ENCODE measurements at places on chromosomes 3 and 15. TPM values are rescaled to one million over a fixed set of nuclear protein-coding genes. Genes with fewer than 3 reads are reported as not detected.
A peak's percentile ranks its signal among the peaks of the same experiment; 100 is the strongest.

DNA sequence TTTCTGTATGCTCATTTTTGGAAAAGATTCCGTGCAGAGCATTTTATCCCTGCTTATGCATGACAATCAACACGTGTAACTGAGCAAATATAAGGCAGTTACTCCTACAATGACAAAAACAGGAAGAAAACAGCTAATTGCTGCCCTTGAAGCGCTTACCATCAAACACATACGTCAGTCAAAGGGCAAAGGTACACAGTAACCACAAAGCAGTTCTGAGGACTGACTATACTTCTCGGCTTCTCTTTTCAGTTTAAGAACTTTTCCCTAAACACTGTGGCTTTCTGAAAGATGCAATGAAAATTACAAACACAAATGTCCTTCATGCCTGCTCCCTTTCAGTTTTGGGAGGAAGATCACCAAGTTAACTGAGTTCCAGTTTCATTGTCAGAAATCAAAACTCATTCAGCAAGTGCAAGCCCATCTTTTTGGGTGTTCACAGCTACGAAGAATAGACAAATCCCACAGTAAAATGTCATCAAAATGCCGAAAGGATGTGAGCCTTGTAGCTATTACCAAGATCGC is 602.8 kb downstream of the FOXP1 start:
- DNase-seq, result no peak

- DNase-seq, result no peak
Measured at GRCh38 chr15:77384589-77385359, 35.1 kb downstream of the PEAK1 start.

- DNase-seq, result no peak
Measured at GRCh38 chr3:114671741-114672510, 378.1 kb downstream of the TIGIT start.

The HCN4 gene
- total RNA-seq, result not detected

DNA sequence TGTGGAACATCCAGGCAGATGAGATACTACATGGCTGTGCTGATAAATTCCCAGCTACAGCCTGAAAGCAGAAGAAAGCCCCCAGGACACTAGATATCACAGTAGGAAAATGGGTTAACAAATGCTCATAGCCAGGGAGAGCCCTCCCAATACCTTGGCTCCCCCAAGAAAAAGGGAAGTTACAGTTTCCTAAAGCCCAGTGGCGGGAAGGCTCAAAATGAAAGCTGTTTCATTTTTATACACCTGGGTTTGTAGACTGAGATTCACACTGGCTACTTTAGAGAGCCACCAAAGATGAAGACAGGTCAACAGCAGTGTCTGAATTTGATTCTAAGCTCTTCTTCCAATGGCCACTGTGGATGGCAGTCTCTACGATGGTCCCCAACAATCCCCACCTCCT is 55.0 kb upstream of the TOPAZ1 start:
- DNase-seq, result no peak

The IMPDH2 gene
- total RNA-seq, result 41.4 TPM

DNA sequence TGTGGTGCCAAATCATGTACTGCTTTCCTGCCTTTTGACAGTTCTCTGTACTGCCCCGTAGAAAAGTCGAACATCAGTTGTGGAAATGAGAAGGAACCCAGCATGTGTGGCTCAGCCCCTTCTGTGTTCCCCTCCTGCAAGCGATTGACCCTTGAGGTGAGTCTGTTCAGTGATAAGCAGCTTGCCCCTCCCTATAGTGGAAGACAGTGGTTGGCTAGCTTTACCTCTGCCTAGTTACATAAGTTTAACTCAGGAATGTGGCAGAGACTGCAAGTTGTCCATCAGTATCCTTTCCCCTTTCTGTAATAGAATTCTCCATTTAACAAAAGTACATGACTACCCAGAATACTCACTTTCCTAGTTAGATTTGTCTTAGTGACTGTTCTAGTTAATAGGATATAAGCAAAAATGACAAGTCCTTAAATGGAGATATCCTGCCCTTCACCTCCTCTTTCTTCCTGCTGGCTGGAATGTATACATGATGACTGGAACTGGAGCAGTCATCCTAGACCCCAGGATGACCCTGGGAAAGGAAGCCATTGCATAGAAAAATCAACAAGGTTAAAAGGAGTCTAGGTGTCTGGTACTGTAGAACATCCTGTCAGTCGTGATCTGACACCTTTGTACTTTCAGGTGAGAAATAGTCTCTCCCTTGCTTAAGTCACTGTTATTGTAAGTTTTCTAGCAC is 10.6 kb downstream of the SETMAR start:
- no peak for DNase-seq

GRCh38 chr15:64452988-64453688 is 7.2 kb upstream of the ZNF609 start:
- peak; percentile 76 for DNase-seq

The LARP6 gene
- 1.8 TPM for total RNA-seq

The VIPR1 gene
- total RNA-seq, result 28.3 TPM

The APBA2 gene
- total RNA-seq, result 0.68 TPM

DNA sequence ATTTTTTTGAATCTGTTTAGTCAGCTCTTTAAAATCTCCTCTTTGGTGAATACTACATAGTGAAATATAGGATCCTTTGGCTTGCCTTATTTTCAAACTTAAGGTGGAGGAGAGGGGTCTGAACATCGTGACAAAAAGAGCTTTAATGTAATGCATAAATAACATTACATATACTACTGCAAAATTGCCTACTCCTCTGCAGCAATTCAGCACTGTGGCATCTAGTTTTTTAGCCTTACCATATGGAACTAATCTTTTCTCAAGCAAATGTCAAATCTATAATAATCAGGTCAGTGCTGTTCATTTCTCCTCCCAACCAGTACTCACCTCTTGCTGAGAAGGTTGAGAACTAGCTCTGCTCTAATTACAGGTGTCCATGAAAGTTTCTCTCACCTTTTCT is 394.0 kb upstream of the CDIN1 start:
- DNase-seq, result no peak

The FOXB1 gene
- not detected for total RNA-seq

DNA sequence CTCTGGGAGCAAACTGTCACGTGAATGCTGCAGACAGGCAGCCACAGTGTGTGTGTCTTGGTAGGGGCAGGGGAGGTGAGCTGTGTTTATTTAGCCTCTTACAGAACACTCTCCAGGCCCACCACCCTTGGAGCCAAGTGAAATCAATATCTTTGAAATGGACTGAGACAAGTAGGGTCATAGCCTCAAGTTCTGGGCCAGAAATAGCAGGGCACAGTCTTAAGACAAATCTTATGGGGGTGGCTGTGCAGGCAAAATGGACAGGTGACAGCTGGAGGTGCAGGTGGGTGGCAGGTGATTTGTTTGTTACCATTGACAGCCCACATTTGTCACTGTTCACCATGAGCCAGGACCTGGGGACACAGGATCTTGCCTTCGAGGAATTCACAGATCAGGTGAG is 93.6 kb upstream of the NMNAT3 start:
- no peak for DNase-seq

The TM4SF18 gene
- total RNA-seq, result 2.3 TPM

GRCh38 chr3:43734685-43735084 is 43.9 kb downstream of the ABHD5 start:
- DNase-seq, result no peak

DNA sequence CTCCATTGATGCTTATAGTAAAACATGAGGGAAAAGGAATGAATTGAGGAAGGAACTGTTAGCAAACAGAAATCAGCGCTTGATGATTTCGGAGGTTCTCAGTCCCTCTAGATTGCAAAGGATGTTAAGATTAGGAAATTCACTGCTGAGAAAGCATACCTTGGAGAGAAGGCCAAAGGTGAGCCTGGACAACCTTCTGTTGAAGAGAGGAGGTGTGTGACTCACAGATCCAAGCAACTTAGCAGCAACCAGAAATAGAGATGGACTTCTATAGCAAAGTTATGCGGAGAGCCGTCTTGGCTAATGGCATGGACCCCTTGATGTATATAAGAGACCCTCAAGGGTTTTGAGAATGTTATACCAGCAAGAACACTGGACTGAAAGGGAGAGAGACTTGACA is 114.3 kb downstream of the EEFSEC start:
- no peak for DNase-seq

The SMCO1 gene
- total RNA-seq, result not detected

The OR5H15 gene
- total RNA-seq, result not detected

The COL6A6 gene
- 0.42 TPM for total RNA-seq

DNA sequence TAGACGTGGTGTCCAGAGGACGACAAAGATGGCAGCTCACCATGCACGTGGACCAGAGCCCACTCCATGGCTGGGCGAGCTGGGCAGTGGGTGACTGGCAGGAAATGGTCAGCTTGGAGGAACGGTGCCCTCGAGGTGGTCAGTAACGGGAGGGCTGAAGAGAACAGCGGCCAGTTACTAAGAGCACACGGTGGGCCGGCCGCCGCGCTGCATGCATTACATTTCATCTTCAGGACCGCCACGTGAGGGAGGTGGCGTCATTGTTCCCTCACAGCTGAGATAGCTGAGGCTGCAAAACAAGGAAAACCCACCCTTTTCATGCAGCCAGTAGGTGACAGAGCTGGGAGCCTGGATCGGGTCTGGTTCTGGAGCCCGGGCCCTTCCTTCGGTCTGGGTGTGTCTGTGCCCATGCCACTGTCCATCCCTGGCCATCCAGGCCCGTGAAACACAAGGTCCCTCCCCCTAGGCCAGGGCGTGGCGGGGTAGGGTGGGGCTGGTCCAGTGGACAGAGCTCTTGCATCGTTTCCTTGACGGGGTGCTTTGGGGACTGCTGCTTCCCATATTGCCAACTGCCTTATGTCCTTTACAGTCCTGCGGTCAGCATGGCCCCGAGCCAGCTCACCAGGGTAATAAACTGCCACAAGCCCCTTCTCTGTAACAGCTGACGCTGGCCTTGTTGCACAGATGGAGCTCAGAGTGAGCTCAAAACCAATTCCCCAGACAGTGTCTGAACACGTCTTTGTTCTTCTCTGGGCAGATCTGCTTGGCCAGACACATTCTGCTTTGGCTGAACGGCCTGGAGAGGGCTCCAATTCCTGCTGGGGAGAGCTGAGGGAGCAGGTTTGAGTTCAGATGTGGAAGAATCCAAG is 51.8 kb downstream of the RGMA start:
- no peak for DNase-seq

DNA sequence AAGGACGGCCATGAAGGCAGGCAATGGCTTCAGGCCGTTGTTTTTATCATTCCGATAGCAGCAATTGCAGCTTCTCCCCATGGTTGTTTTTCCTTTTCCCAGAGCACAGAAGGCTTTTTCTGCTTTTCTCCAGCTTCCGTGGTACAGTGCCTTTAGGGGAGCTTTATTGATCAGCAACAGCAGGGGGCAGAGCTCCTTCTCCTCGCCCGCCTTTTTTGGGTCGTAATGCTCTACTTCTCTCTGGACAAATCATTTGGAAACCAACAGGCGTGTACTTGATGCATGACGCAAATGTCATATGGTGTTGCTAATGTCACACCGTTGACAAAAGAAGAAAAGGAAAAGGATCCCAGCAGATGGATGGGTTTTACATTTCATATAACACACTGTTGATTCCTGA is 79.7 kb upstream of the SNRK start:
- no peak for DNase-seq

- no peak for DNase-seq
Measured at GRCh38 chr15:59953392-59953883, 50.7 kb upstream of the FOXB1 start.

DNA sequence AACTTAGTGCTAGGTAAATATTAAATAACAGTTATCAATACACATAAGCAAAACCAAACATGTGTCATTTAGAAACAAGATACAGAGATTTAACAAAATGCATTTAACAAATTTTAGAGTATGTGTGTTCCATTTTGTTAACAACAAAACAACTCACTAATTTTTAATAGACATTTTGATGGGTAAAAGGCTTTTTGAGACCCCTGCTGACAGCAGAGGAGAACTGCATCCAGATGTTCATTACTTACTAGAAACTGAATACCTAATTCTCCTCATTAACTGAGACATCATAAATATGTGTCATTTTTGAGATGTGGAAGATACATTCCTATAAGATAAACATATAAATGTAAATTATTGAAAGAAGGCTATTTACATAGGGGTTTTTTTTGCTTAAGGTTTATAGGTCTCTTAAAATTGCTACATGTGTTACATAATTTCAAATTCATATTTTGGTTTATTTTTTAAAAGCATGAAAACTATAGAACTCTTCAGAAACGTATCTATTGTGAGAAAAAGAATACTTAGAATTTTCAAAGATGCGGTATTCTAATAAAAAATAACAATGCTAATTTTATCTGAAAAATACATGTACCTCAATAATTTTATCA is 1009.8 kb downstream of the TUSC7 start:
- DNase-seq, result no peak

The ANKDD1A gene
- total RNA-seq, result 0.51 TPM

The ANXA2 gene
- total RNA-seq, result 87.2 TPM

DNA sequence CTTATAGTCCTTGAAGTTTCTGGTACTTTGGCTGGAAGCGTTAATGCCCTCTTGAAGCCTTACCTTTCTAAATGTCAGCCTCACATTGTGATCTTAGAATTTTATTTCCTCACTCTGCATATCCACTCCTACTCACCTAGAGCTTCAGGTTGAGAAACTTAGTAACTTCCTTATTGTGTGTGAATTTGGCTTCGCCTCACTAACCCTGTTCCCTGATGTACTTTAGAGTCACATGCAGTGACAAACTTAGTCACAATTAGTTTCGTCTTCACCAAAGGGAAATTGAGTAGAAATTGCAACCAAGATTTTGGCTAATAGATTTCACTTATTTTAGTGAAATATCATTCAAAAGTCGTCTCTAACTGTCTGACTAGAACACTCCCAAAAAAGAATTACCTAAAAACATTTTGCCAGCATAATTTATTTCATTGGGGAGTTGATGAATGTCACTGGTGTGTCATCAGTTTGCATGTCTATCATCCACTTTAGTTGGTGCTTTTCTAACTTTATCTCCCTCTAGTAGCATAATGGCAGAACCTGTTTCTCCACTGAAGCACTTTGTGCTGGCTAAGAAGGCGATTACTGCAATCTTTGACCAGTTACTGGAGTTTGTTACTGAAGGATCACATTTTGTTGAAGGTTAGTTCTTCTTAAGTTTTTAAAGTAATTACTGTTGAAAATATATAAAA is 960 bp downstream of the MFN1 start:
- DNase-seq, result no peak

GRCh38 chr15:78024883-78025282 is 52.6 kb downstream of the TBC1D2B start:
- no peak for DNase-seq

The MGLL gene
- 109 TPM for total RNA-seq

DNA sequence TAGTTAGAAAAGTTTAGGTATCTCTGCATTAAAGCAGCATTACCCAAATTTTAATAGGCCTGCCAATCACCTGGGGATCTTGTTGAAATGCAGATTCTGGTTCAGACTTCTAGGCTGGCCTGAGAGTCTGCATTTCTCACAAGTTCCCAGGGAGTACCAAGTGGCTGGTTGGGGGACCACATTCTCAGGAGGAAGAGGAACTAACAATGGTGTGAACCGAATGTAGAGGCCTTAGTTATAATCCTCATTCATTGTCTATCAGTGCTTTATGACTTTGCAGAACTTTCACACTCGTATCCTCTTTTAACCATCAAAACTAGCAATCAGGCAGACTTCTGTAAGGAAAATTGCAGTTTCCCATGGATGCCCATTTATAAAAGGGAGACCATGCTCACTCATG is 38.2 kb upstream of the UBE2E1 start:
- DNase-seq, result no peak

Measured in right lobe of liver (tissue), 6 donors.